NCI-H2171 treated with DMSO at 0.1 percent for 48 hours (cell line): ENCODE measurements at places on chromosomes 5 and 9.

- peak; percentile 3 for DNase-seq
These were observed 326.0 kb upstream of the FTMT start for GRCh38 chr5:121525706-121526105.

GRCh38 chr9:70451765-70452164, 37.3 kb upstream of the KLF9 start:
- DNase-seq, result no peak

GRCh38 chr5:159762921-159763320, 153.4 kb upstream of the ADRA1B start:
- DNase-seq, result no peak

- DNase-seq, result no peak
These were observed 1.7 kb downstream of the PDCD1LG2 start for GRCh38 chr9:5511935-5512580.

DNA sequence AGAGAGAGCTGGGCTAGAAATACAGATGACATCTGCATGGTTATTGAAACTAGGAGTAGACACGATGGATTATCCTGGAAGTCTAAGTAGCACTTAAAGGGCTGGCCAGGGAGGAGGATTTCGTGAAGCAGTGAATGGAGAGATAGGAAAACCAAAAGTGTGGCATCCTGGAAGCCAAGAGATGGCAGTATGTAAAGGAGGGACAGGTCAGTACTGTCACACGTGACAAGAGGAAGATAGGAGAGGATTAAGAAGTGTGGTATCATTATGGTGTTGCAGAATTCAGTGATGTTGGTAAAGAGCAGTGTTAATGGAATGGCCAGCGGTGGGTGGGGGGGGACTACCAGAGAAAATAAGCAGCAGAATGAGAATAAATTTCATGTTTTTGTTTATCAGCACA, 11.7 kb downstream of the RAD23B start:
- DNase-seq, result no peak

- DNase-seq, result no peak
These were observed 32.3 kb upstream of the NPM1 start for GRCh38 chr5:171355302-171355724.

GRCh38 chr9:110520120-110520701, 59.3 kb downstream of the SVEP1 start:
- no peak for DNase-seq

DNA sequence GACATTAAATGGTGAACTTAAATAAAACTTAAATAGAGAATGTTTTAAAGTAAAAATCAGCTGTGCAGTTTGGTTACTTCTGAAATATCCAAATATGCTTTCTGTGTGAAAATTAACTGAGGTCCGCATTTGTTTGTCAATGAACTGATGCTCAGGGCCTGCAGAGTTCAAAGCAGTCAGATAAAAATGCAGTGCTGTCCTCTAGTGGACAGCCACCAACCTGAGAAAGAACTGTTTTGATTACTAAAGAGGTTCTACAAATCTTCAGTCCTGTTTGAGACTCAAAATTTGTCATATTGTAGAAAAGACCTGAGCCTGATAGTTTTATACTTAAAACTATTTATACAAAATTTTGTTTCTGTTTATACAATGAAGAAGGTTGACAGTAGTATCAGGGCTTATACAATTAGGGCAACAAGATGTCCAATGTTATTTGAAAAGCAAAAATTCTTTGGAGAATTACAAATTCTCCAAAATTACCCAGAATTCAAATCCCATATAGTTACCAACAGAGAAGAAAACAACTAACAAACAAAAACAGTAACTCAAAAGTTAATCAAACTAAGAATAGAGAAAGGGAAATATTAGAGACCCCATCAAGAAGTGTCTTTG, 232.3 kb upstream of the TBCA start:
- DNase-seq, result peak; percentile 6

DNA sequence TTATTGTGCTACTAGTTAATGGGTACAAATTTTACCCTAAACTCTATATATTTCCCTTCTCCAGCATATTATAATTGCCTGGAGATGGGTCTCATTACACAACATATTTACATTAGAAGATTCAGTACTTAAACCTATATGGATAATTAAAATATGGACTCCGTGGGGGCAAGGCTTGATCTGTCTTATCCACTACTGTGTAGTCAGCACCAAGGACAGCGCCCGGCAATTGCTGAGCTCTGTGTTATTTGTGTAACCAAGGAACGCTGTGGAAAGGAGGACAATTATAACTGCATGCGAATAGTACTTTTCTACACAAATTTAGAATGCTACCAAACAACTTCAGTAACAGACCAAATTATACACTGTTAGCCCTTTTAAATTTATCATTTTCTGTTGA, 77.7 kb downstream of the DNAH5 start:
- no peak for DNase-seq

- DNase-seq, result no peak
These were observed 34.1 kb upstream of the PDE8B start for GRCh38 chr5:77176429-77176828.

DNA sequence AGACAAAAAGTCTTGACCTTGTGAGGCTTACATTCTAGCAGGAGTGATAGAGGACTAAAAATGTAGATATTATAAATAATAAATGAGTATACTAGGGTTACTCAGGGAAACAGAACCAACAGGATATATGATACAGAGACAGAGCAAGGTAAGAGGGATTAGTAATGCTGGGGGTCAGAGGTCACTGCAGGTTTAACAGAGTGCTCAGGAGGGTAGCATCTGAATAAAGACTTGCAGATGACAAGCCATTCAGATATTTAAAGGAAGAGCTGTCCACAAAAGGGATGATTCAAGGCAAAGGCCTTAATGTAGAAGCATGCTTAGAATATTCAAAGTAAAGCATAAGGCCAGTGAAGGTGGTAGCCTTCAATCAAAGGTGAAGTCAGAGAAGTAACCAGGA, 65.6 kb upstream of the SEMA6A start:
- no peak for DNase-seq

DNA sequence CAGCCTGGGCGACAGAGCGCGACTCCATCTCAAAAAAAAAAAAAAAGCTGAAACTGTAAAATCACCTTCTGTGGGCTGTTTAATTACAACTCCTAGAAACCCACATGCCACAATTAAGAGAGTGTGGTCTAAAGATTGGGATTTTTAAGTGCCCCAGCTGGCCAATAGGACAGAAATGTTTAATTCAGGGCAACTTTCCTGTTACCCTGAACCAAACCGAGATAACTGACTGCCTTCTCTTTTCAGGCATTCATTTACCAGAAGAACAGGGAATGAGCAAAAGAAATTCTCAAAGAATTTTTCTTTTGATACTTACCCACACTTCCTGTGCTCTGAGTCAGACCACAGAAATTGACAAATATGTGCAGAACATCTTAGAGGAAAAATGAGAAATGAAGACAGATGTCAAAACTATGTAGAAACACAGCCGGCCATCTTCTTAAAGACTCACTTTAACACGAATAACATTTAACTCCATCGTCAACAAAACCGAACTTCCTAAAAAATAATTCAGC, 221.3 kb upstream of the DAPK1 start:
- DNase-seq, result no peak

GRCh38 chr9:69066955-69067354, 31.4 kb downstream of the FXN start:
- no peak for DNase-seq

- no peak for DNase-seq
These were observed 1.5 kb downstream of the SYNPO start for GRCh38 chr5:150641824-150642566.

DNA sequence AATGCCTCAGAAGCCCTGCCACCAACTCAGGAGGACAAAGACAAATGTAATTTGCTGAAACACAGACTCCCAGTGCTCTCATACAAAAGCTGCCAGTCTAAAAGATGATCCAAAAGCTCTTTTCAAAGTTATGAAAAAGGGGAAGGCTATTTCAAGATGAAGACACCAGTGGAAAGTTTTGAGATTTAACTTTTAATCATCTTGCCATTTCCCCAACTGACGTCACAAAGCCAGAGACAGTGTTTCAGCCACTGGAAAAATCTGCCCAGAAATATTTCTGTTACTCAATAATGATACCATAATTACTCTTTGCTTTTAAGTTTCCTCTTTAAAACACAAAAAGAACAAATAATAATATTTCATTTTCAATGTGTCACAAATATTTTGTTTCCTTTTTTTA, 20.9 kb downstream of the ENG start:
- DNase-seq, result no peak

GRCh38 chr5:1468629-1469527, 23.6 kb upstream of the SLC6A3 start:
- DNase-seq, result no peak

DNA sequence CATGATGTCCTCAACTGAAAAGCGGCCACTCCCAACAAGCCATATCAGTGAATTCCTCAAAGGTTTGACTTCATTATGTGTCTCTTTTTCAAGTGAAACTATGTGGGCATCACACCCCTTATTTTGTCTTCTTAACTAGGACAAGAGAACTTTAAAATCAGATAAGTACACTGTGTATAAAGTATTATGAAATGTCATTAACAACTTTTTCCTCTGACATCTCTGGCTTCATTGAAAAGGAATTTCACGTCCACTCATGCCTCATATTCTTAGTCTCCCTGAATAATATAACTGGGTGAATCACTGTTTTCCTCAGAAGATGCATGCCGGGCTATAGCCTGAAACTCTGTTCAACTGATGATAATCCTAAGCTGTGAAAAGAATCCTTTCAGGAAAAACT, 415.8 kb downstream of the ACTL7B start:
- no peak for DNase-seq

- DNase-seq, result peak; percentile 18
These were observed 212.4 kb downstream of the GNA14 start for GRCh38 chr9:77435688-77436087.

- DNase-seq, result no peak
These were observed 34.3 kb downstream of the KIF4B start for GRCh38 chr5:155047818-155048217.

- no peak for DNase-seq
These were observed 1.1 kb downstream of the RELL2 start for GRCh38 chr5:141637767-141638419.

DNA sequence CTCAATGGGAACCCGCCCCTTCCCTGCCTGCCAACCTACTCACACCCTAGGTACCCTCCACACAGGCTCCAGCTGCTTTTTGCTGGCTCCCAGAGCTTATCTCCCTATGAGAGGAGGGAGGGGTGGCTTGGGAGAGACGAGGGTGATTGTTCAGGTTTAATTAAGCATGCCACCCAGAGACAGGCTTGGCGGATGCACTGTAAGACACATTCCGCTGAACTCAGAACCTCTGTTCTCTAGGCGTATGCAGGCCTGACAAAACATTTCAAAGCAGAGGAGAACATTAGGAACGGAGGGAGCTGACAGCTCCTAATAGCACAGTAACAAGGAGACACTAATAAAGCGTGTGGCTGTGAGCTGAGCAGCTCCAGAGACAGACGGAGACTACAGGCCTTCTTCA, 80.1 kb downstream of the TRIM32 start:
- peak; percentile 85 for DNase-seq

GRCh38 chr5:53023969-53024368, 34.8 kb downstream of the ITGA2 start:
- DNase-seq, result no peak

GRCh38 chr5:147813696-147814095, 17.8 kb downstream of the SPINK1 start:
- no peak for DNase-seq

DNA sequence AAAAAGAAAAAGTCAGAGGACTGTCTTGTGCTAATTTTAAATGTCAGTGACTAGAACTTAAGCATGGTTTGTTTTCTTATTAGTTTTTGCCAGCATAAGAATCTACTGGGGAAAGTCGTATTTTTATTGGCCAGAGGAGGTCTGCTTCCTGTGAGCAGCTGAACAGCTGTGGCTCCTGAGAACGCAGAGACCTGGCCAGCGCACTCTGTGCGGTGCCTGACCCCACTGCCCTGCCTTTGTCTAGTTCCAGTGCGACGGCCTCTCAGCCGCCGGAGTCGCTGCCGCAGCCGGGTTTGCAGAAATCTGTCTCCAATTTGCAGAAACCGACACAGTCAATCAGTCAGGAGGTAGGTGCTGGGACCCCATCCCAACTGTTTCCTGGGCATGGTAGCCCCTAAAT, 42.5 kb downstream of the PRRC2B start:
- no peak for DNase-seq

DNA sequence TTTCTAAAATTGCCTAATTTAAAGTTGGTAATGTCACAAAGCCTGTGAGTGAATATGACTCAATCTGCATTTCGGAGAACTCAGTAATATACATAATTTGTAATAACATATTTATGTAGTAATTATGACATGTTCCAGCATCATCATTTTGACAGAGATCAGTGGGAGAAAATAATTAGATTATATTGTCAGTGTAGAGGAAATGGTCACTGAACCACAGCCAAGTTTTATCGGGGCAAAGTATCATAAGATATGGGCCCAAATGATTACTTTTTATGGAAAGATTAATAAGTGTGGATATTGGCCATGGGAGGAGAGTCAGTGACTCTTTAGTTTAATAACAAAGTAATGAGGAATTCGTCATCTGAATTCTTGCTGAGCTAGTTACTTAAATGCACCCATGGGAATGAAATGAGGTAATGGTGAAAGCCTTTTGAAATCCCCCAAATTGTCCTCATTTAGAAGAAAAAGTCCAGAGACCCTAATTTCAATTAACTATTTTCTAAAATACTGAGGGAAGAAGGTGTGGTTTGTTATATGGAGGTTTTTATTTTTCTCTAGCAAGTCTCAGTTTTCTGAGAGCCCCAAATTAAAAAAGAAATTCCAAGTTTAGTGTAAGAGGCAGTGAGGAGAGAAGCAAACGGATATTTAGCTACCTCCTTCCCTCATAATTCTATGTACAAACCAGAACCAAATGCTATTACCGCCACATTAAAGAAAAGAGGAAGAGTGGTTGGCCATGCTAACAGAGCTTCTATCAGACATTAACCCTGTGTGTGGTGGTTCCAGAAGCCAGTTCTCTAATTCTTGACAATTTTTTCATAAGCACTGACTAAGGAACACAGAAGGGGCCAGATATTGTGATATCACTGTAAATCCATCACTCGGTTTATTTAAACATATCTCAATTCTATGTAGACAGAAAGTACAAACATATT, 37.7 kb upstream of the MRPS30 start:
- no peak for DNase-seq

DNA sequence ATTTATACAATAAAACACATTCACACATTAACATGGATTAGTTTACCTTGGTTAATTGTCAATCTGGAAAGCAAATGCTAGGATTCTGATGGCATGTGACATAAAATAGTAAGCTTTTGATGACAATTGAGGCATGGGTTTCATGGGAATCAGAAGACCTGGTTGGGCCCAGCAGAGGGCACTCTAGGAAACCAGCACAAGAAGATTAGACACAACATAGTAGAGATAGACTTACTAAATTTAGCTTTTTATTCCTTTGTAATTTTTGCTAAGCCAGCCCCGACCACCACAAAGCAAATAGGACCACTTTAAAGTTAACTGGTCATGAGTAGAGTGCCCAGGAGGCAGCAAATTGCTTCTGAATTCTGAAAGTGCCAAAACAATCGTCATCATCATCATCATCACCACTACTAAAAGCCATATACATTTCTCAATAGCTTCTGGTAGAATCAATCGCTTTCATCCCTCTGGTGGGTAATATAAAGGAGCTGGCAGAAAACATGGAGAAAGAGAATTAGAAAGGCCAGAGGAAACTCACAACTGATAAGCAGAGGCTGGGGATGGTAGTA, 163.2 kb downstream of the ARRDC3 start:
- no peak for DNase-seq

GRCh38 chr5:68428231-68428811, 212.8 kb downstream of the PIK3R1 start:
- no peak for DNase-seq
